ENCODE measurements at places on chromosomes 11 and 22.

- no peak for DNase-seq
These were observed 4.6 kb downstream of the PHOX2A start for GRCh38 chr11:72239313-72239848.

- DNase-seq = no peak
These were observed 35.7 kb downstream of the DAGLA start for GRCh38 chr11:61715867-61716266.

GRCh38 chr11:21285104-21285503, 615.7 kb downstream of the NELL1 start:
- no peak for DNase-seq

- DNase-seq = peak; percentile 44
These were observed 131.9 kb upstream of the MTNR1B start for GRCh38 chr11:92837595-92837994.

DNA sequence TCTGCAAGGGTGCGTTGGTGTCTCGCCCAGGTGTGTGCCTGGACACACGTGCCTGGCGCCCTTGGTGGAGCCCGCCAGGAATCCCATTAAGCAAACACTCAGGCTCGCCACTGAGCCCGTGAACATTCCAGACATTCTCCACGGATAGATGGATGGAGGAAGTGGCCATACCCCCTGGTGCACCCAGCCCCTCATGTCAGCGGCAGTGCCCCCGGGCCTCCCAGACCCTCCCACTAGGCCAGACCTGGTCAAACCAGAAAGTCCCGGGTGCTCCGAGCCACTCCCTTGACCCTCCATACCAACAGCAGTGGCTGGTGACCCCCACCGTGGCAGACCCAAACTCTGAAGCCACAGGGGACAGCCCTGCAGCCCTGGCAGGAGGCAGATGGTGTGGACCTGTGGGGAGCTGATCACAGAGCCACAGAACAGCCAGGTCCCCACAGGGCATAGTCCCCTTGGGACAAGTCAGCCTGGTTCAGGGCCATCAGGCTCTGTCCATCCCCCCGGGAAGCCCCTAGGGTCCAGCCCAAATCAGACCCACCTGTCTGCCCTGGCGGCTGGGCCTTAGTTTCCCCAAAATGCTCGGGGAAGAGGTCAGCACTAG, 1.9 kb downstream of the EPS8L2 start:
- DNase-seq = no peak

DNA sequence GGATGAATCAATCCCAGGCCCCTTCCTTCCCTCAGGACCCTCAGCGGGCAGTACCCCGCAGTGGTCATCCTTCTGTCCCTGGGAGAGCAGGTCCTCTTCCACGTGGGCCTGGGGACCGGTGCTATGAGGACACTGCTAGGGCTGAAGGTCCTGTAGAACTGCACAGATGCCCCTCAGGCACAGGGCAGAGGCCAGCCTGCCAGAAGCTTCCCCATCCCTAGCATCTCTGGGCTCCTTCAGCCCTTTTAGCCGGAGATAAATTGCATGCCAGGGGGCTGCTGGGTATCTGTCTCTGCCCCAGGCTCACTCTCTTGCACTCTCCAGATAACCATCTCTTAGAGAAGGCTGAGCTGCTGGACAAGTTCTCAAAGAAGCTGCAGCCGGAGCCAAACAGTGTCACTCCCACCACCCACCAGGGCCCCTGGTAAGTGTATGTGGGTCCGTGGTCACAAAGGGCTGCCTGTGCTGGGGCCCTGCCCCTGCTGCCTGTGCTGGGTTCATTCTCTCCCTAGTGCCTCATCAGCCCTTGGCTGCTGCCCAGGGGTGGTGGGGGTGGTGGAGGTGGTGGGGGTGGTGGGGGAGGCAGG, 2.3 kb downstream of the ATG16L2 start:
- no peak for DNase-seq

GRCh38 chr11:79043726-79044125, 397.1 kb downstream of the TENM4 start:
- DNase-seq = no peak

DNA sequence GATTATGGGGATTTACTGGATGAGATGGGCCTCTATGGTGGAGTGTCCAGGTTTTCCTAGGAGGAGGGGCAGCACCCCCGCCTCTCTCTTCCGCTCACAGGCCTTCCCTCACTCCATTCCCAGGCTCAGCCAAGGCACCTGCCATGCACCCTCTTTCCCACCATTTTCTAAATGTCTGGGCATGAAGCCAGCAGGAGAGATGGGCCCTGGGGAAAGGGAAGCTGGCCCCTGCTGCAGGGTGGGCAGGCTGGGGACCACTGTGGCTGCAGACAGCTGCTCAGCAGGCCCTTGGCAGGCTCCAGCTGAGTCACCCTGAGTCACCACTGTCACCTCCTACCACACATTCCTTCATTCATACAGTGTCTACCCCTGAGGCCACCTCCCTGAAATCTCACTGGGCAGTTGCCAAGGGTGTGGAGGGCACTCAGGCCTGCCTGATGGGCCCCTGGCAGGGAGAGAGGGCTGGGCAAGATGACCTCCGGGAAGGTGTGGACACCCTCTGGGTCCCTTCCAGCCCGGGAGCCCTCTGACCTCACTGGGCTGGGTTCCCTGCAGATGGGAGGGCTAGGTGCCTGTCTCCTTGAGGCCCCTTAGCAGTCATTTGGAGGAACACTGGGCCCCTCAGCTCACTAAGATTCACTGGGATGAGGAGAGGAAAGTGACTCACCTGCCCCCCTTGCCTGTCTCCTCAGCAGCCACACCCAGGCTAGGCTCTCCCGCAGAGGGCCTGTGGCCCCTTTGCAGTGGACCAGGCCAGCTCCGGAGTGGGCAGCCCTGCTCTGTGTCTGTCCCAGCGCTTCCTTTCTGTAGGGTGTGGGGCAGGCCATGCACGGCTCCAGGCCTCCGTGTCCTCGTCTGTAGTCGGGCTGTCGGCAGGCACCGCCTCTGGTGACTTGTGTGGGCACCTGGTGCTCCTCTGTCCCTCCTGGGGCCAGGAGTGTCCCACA, 7.8 kb downstream of the MYEOV start:
- no peak for DNase-seq

DNA sequence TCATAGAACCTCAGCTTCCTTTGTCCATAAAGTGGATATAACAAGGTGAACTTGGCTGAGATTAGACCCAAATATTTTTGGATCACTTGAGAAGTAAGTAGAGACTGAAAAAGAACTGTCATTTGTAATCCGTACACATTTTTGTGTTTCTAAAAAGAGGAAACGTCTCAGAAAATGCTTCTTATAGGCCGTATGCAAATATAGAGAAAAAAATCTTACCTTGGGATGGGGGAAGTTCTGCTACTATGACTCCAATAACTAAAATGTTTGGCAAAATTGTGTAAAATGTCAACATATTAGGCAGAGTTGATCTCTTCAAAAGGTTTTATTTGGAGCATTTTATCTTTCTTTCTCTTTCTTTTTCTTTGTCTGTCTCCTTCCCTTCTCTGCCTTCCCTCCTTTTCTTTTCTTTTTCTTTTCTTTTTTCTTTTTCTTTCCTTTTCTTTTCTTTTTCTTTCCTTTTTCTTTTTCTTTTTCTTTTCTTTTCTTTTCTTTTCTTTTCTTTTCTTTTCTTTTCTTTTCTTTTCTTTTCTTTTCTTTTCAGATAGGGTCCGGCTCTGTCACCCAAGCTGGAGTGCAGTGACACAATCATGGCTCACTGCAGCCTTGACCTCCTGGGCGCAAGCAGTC, 48.2 kb downstream of the ADM start:
- DNase-seq = no peak

GRCh38 chr22:36332623-36333332, 55.0 kb downstream of the MYH9 start:
- DNase-seq = peak; percentile 81

Measured in DMS79 treated with DMSO at 0.1 percent for 48 hours (cell line).